ENCODE measurements at places on chromosomes 4 and X.
A peak's percentile ranks its signal among the peaks of the same experiment; 100 is the strongest.

DNA sequence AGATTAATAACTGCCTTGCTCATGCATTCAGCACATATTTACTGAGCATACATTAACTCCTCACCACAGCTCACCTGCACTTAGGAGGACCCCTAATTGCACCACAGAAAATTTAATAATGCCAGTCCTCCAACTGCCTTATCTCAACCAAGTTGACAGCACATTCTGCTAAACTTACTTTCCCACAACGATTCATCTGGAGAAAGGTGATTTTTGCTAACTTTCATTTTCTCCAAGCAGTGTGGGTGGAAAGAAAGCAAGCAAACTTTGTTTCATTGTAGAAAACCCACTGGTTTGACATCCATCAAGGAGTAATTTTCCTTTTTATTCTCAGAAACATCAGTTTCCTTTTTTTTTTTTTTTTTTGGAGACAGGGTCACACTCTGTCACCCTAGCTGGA, 49.1 kb downstream of the RASGEF1B start:
- DNase-seq = no peak

DNA sequence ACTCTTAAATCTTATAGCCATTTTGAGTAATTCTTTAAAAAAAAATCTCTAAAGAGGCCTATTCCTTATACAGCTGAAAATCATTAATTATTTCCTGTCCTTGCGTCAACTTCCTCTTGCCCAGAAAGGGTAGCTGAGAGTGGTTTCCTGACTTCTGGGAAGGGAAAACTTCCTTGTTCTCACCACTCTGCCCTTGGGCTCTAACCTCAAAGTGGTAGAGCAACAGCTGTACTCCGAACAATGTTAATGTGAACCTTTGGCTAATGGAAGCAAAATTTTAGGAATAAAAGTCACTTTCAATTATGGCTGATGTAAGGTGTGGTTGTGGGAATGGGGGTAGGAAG, 15.3 kb downstream of the KLHL2 start:
- peak; percentile 34 for DNase-seq

- peak; percentile 72 for DNase-seq
Measured at GRCh38 chrX:54182864-54183613, at the start of gene FAM120C. Gene FAM120C (minus strand): TSS chrX:54183254. CDS start chrX:54183198, 56 bp downstream.

- DNase-seq = no peak
Measured at GRCh38 chrX:11647138-11647537, 18.6 kb downstream of the ARHGAP6 start.

- DNase-seq = no peak
Measured at GRCh38 chrX:65933085-65933589, 106.7 kb downstream of the VSIG4 start.

- DNase-seq = no peak
Measured at GRCh38 chrX:118614150-118614549, 113.3 kb upstream of the IL13RA1 start.

- DNase-seq = no peak
Measured at GRCh38 chr4:95909211-95909610, 69.3 kb downstream of the PDHA2 start.

GRCh38 chr4:137531986-137532868, at the start of gene PCDH18:
Gene PCDH18 (minus strand): TSS chr4:137532494. CDS start chr4:137532088, 406 bp downstream.
- DNase-seq = peak; percentile 20

GRCh38 chr4:189773909-189774308, 166.8 kb upstream of the FRG1 start:
- DNase-seq = no peak
